ENCODE measurements at places on chromosomes 4 and X.

DNA sequence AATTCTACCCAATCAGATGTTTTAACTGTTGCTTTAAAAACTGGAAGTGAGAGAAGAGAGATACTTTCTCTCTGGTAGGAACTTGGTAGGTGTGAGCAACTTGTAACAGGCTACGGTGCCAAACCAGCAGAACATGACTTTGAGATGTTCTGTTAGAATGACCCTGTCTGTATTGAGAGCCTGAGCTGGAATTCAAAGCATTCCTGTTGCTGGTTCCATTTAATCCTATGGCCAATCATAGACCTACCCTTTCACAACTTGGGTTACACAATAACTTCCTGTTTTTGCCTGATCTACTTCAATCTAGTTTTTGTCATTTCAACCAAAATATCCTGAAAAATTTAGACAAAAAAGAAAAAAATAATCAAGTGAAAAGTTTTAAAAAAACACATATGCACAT, 1.7 kb upstream of the PRRG1 start:
- DNase-seq, result no peak

- DNase-seq, result no peak
Observed at GRCh38 chr4:79650794-79651431, 242.9 kb upstream of the GK2 start.

DNA sequence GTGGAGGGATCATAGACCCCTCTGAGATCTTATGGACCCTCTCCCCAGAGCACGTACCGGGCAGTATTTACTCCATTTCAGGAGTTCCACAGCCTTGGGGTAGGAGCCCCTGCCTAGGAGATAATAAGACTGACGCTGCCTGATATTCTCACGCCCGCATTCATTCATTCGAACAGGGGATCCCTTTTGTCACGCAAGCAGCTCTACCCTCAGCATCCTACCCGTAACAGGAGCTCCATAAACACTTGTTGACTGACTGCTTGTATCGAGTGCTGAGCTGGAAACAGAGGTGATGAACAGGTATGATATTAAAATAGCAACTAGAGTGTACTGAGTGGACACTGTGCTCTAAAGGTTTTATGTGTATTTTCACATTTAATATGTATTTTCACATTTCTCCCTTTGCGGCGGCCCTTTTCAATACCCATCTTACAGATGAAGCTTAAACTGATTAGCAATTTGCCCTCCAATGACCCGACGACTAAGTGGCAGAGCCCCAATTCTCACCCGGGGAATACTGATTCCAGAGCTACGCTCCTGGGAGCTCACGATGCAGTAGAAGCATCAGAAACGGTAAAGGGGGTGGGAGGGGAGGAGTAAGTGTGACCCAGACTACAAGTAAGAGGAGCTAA, 888 bp downstream of the RAB28 start:
- DNase-seq, result no peak

DNA sequence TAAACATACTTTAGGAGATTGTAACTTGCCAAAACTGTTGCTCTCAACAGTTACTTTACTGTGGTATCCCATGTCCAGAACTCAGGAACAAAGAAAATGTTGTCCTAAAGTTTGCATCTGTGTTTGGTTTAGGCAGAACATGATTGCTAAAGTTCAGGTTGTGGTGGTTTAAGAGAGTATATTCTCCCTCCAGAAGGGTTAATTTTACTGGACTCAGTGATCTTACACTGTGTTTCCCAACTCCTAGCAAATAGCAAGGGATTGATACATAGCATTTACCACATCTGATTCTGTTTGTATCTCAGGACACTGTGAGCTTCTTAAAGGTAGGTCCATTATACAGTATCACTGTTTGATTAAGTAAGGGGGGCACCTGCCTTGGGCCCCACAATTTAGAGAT, 13.3 kb upstream of the DCK start:
- DNase-seq, result no peak

DNA sequence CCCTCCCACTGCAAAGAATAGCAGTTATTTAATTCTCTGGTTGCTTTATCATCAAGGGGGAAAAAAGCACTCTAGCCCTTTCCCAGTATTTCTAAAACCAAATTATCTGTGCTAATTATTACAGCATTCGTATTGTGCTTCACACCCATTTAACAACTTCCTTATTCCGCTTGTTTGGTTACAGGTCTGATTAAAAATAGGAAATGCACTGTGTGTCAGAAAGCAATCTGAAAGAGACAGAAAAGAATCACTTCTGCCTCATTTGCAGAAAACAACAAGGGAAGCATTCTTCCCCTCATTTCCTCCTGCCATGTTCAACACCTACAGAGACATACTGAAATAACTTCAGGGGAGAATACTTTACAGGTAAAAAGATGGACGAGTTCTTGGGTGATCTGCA, 114.9 kb upstream of the MAP3K15 start:
- DNase-seq, result no peak

- no peak for DNase-seq
Observed at GRCh38 chr4:25569716-25570115, 85.9 kb upstream of the SLC34A2 start.

All from stimulated activated CD8-positive, alpha-beta memory T cell treated with anti-CD3 and anti-CD28 coated beads, Interleukin-12 subunit alpha, Interleukin-12 subunit beta, amount 100 ng/mL, for 4 hours (primary cell).